Left lung (tissue), 14 donors: ENCODE measurements at places on chromosomes 7 and 10. TPM values are rescaled to one million over a fixed set of nuclear protein-coding genes. Genes with fewer than 3 reads are reported as not detected.

Gene OR2A42
- not detected for total RNA-seq

Gene INSYN2A
- 0.82 TPM for total RNA-seq

Gene NT5C2
- 100 TPM for total RNA-seq

Gene SLC16A9
- total RNA-seq = 1.5 TPM

Gene GIMAP6
- 19.4 TPM for total RNA-seq

Gene DNAJC30
- 10.3 TPM for total RNA-seq
